Ovary (tissue), 10 donors: ENCODE measurements at places on chromosomes 4 and X.

DNA sequence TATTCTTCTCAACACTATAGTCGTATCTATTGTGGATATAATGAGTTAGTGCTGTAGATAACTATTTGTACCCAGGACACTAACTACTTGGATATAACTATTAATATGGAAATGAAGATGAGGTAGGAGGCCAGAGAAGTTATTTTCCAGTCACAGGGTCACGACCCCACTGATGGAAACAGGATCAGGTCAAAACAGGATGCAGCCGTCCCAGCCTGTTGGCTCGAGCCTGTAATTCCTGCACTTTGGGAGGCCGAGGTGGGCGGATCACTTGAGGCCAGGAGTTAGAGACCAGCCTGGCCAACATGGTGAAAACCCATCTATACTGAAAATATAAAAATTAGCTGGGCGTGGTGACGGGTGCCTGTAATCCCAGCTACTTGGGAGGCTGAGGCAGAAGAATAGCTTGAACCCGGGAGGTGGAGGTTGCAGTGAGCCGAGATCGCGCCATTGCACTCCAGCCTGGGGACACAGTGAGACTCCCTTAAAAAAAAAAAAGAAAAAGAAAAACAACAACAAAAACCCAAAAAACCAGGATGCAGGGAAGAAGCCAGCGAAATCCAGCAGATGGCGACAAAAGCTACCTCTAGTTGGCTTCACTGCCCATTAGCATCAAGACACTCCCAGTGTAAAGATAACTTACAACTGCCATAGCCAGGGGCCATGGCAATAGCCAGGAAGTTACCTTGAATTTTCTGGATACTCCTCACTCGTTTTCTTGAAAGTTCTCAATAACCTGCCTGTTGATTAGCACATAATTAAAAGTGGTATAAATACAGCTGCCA is 37.9 kb upstream of the NKAP start:
- DNase-seq = no peak

GRCh38 chr4:152327606-152328453 is 208.1 kb downstream of the FBXW7 start:
- no peak for DNase-seq

GRCh38 chr4:76546759-76547742 is 112.0 kb downstream of the SHROOM3 start:
- DNase-seq = peak; percentile 24

DNA sequence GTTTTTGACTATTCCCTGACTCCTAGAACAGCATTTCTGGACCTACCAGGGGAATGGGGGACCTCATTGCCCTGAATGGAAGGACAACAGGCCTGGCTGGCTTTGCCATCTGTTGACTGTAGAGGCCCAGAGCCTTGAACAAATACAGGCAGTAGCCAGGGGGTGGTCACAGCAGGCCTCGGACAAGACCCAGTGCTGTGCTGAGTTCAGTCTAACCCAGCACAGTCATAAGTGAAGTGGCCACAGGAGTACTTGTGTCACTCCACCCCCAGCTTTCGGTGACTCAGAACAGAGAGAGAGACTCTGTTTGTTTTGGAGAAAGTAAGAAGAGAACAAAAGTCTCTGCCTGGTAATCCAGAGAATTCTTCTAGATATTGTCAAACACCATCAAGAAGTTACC is 310.0 kb downstream of the PRR32 start:
- no peak for DNase-seq

- DNase-seq = no peak
Measured at GRCh38 chr4:120724656-120725055, 197.9 kb downstream of the PRDM5 start.

GRCh38 chrX:51456246-51456645 is 40.1 kb downstream of the NUDT11 start:
- no peak for DNase-seq

GRCh38 chr4:133513901-133514300 is 364.8 kb downstream of the PCDH10 start:
- no peak for DNase-seq
